ENCODE measurements at places on chromosomes 13 and 19.

DNA sequence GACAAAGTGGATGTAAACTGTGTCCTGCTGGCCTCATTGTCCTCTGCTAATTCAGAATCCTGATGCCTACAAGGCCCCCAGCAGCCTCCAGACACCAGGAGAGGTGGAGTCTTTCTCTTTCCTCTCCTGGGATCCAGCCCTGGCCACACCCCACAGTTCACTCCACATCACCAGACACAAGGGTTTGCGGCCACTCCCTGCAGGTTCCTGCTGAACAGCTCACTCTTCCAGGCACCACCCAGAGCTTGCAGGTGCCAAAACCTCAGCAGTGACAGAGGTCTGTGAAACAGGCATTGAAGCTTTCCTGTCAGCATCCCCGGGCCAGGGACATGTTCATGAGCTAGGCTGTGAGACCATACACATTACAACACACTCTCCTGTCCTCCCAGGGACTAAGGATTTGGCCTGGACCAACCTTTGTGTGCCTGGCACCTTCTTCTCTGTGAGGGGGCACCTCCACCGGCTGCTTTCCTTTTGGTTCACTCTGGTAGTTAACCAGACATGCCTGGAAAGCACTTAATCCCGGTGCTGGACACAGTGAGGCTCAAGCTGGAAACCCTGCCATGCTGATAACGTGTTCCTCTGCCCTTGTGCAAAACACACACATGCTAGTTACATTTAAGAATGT is 11.1 kb upstream of the ATP12A start:
- DNase-seq: no peak

DNA sequence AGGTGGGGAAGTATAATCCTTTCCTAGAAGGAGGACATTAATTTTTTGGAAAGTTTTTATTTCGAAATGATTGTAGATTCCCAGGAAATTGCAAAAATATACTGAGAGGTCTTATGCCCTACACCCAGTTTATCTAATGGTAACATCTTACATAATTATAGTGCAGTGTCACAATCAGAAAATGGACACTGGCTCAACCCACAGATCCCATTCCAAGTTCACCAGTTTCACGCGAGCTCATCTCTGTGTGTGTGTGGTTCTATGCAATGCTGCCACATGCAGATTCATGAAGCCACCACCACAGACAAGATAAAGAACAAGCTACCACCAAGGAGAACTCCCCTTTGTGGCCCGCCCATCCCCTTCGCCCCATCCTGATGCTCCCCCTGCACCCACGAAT is 24.4 kb downstream of the IL17D start:
- DNase-seq: no peak

DNA sequence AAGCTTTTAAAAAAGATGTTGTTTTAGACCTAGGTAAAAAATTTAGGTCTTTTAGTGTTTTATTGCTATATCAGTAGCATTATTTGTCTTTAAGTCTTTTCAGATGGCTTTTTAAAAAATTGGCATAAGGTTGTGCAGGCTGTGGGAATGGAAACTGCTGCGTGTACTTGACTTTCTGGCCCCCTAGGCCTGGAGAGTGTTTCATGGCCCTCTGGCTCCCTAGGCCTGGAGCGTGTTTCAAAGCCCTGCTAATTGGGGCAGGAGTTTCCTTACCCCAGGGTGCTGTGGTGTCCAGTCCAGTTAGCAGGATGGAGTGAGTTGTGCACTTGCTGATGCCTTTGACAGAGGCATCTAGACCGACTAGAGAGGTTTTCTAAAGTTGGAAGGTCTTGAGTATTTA is 23.8 kb downstream of the PRAM1 start:
- DNase-seq: no peak

- DNase-seq: no peak
Measured at GRCh38 chr13:24875566-24875965, 111.6 kb downstream of the RNF17 start.
